NCI-H748 treated with DMSO at 0.1 percent for 48 hours (cell line): ENCODE measurements at places on chromosomes 13 and 19.
A peak's percentile ranks its signal among the peaks of the same experiment; 100 is the strongest.

- no peak for DNase-seq
These were observed 165.1 kb upstream of the PRR20A start for GRCh38 chr13:56975647-56976046.

DNA sequence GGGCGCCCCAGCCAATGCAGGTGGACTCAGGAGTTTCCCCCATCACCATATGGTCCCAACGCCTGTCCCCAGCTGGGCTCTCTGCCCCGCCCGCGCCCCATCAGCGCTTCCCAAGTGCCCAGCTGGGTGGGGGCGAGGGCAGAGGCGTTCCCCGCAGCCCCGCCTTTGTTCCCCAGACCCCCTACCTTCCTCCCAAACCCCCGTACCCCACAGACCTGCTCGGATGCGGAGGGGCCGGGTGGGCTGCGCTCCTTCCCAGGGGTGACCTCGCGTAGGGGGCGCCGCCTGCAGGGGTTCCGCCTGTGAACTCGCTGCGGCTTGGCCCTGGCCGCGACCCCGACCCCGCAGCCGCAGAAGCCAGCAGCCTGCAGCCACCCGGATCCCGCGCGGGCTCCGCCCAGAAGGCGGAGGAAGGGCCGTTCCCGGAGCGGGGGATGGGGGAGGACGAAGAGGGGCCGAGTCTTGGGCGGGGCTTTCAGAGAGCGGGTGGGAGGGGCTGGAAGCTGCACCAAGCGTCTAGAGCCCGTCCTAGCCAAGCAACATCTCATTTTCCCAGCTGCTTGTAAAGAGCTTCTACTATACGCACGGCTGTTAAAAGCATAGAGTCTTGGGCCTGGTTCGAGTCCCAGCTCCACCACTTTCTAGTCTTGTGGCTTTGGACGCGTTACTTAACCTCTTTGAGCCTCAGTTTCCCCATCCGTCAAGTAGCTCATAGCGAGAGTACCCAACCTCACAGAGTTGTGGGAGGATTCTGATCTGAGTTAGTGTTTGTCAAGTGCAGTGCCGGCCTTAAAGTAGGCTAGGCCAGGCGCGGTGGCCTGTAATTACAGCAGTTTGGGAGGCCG is at the start of gene RAB3D:
Gene RAB3D, minus strand, starts transcription at position 404 of the 845 bp plus-strand sequence. CDS start 2,258 bp downstream, outside the sequence.
- DNase-seq = peak; percentile 70

DNA sequence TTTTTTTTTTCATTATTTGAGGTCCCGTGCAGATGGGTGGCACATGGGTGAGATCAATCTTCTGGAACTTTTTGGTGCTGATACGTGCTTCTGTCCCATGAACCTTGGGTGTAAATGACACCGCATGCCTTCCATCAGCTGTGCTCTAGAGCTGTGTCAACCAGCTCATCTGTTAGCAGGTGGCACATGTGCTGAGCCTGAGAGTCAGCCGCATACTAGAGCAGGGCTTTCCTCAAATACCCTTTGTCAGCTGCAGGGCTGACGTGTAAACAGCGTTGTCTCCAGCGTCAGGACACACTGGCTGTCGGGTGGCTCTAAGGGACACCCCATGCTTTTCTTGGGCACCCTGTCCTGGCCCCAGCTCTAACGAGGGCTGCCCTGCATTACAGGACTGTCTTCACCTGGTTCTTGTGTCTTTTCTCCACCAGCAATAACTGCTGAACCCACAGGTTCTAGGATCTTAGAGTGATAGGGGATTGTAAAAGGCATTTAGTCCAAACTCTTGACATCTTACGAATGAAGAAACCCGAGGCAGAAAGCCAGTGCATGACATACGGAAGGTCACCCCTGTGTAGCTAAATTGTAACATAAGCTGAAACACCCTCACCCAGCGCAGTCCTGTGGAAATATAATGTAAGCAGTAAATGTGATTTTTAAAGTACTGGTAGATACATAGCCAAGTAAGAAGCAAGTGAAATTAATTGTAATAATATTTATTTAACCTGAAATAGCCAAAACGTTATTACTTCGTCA is 119.5 kb downstream of the LRCH1 start:
- no peak for DNase-seq

DNA sequence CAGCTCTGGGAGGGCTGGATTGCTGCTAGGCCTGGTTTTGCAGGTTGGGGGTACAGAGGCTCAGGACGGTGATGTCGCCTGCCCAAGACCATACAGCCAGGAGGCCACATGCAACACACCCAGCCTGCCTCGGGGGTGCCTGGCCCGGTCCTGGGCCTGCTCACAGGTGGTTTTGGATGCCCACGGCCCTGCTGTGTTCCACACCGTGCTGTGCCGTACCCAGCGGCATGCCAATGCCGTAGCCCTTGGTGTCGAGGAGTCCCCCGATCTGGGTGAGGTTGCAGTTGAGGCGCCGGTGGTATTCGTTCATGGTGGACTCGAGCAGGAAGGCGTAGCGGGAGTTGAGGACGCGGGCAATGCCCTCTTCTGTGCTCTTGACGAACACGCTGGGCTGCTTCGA is 11.5 kb upstream of the ATP1A3 start:
- no peak for DNase-seq

GRCh38 chr13:40190641-40191100 is 475.8 kb downstream of the FOXO1 start:
- no peak for DNase-seq

GRCh38 chr13:31134039-31134711 is 27.5 kb downstream of the HSPH1 start:
- DNase-seq = no peak

GRCh38 chr13:110289174-110289573 is 17.8 kb downstream of the COL4A1 start:
- no peak for DNase-seq

DNA sequence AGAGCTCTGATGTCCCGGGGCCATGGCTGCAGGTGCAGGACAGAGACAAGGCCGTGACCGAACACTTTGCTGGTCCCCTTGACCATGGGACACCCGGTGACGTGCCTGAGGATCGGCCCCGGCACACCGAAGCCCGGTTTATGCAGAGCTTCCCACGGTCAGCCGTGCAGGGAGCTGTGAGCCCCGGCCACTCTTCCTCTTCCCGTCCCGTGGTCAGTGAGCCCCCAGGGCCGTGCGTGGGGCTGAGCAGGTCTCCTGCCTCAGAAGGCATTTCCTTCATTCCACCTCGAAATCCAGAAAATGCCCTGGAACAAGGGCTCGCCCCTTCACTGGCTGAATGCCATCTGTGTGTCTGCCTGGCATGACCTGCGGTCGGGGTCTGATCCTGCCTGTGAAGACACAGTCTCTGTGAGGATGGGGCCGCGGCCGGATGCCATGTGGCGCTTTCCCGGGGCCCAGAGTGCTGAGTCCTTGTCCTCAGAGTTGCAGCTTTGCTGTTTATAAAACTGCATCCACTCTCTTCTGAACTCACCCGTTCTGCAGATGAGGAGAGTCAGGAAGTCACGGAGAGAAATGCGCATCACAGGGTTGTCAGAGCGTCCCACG is 16.9 kb downstream of the MCF2L start:
- no peak for DNase-seq

- DNase-seq = peak; percentile 10
These were observed 249.4 kb upstream of the PCDH20 start for GRCh38 chr13:61664801-61665705.

DNA sequence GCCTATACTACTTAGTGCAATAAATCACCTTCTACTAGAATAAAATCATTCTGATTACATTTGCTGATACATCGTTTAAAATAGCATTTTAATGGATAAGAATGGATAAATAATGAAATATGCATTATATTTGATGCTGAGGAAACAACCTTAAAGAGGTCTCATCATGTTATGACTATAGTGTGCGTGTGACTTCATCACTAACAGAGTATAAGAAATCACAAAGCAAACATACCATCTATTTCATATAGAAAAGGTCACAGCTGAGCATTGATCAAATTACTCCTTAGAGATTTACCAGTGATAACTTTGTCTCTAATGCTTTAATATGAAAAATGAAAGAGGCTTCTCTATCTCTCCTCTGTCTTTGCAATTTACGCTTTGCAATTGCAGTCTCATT is 1620.3 kb upstream of the SLC10A2 start:
- no peak for DNase-seq

DNA sequence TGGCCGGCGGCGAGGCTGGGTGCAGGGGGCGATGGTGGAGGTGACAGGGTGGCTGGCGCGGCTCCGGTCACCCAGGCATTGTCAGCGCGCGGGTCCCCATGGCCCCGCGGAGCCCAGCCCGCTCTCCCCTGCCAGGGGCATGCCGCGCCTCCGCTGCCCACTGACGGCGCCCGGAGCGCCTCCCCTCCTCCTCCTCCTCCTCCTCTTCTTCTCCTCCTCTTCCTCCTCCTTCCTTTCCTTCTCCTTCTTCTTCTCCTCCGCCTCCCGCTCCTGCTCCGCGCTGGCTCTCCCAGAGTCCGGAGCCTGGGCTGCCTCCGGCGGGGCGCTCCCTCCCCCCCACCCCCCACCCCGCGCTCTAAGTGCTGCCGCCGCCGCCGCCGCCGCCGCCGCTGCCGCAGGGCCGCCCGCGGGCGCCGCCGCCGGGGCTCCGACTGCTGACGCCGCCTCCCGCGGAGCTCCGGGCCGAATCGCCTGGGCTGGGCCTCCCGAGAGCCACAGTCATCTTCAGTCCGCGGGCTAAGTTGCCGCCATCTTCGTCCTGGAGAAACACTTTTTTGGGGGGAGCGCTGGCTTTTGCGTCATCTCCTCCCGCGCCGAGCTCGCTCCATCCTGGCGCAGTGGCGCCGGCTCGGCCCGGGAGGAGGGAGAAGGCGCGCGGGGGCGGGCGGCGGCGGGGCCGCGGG is 348.3 kb downstream of the LIG4 start:
- DNase-seq = peak; percentile 56

GRCh38 chr13:25729201-25729600 is 322.6 kb downstream of the SHISA2 start:
- no peak for DNase-seq

- DNase-seq = no peak
These were observed 1.1 kb upstream of the PSMC4 start for GRCh38 chr19:39969681-39970424.

DNA sequence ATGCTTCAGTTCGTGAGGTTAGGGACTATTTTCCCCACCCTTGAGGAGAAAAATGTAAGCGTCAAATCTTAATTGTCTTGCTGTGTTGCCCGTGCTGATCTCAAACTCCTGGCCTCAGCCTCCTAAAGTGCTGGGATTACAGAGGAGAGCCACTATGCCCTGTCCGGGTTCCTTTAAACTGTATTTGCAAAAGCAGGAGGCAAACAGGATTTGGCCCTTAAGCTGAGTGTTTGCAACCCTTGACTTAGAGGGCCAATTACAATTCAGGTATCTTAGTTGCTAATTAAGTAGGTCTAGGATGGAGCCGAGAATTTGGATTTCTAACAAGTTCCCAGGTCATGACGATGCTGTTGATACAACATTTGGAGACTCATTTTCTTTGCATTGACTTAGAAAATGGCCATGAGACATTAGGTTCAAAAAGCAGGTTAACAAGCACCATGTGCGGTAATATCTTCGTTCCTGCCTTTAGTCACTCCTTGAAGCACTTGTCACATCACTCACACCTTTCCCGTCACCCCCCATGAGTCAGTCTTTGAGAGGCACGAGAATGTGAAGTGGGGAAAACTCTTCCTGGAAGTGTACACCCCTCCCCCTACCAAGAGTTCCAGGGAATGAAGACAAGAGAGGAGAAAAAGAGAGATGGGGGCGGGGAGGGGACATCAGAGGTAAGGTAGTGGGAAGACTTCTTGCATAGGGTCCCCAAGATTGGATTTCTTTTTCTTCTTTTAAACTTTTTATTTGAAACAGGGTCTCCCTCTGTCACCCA is 2.6 kb downstream of the NAPSA start:
- no peak for DNase-seq

DNA sequence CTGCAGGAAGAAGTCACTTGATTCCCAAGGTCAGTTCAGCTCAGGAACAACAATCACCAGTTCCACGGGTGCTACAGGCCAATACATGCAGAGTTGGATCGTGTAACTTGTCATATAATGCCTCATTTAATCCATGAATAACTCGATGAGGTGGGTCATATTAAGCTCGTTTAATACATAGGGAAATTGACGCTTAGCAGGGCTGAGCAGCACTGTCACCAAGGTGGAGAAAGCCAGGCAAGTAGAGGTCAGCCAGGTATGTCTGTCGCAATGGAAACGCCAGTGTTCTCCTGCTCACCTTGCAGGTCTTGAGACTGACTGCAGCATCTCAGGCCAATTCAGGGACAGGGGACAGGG is 52.3 kb downstream of the CCDC70 start:
- no peak for DNase-seq

- peak; percentile 83 for DNase-seq
These were observed 12.8 kb downstream of the LTBP4 start for GRCh38 chr19:40613690-40614621.

DNA sequence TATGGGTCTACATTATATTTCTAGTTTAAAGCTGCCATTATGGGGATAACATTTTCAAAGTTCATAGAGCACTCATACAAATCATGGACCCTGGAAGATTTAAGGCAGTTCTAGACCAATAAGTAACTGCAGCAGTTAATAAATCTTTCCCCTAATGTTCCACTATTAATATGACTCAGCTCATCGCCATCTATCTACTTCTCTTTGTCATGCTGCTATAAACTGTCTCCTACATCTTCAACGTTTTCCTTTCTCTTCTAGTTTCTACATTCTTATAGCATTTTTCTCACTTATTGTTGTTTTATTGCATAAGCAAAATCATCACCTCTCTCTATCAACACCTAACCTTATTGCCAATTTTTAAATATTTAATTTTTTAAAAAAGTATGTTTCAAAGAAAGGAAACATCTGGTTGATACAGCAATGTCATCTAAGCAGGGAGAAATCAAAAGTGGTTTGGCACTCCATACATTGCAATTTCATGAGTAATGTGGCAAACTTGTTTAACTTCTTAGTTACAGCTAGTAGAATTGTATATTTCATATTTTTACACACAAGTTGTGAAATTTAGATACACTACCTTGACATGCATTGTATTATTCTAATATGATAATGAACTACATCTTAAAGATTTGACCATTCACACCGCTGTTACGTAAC is 1500.4 kb upstream of the MIR17HG start:
- DNase-seq = no peak

- DNase-seq = no peak
These were observed 18.2 kb upstream of the PTBP1 start for GRCh38 chr19:778910-779653.

GRCh38 chr13:114241918-114242317 is 7.2 kb downstream of the CDC16 start:
- no peak for DNase-seq

GRCh38 chr13:98216135-98216565 is 39.1 kb upstream of the RNF113B start:
- no peak for DNase-seq

DNA sequence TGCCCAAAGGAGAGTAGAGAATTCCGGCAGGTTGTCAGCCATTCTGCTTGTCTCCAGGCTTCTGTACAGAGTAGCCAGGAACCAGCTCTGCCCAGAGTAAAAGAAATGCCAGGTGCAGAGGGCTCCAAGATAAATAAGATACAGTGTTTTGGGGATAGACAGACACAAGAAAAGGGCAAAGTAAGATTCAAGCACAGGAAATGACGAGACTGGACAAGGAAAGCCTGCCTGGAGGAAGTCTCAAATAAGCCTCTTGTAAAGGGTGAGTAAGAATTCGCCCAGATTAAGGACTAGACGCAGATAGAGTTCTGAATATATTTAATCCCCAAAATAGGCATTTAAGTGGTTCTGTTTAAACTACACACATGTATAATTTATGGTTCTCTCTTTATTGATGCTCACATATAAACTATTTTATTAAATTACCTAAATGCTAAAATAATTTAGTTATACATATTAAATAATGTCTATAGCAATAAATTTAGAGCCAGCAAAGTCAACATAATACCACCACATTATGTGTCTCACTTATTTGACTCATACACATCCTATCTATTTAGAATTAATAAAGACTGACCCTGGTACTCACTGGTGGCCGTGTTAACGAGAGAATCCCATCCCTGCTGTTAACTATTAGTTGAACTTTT is 98.4 kb upstream of the RAP2A start:
- DNase-seq = no peak
